NCI-H446 (cell line): ENCODE measurements at places on chromosomes 12 and 14.

- DNase-seq: peak; percentile 21
These were observed 2.5 kb upstream of the CCND2 start for GRCh38 chr12:4270831-4271716.

GRCh38 chr14:77760381-77761204, at the start of gene SNW1:
Gene SNW1 (minus strand): TSS chr14:77761156. CDS start chr14:77761127, 29 bp downstream.
- DNase-seq: peak; percentile 95

DNA sequence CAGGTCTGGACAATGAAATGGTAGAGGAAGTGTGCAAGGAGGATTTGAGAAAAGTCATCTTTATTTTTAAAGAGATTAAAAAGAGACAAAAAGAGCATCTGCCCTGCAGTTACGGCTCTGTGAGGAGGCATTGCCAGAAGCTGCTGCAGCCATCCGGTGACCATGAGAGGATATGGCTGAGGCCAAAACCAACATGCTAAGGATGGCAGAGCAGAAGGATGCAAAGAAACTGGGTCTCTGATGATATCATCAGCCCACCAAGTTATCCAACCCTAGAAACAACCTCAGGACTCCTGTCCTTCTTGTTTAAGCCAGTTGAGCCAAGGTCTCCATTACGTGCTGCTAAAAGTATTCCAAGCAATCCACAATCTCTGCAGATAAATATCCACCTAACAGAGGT, 48.0 kb upstream of the CCND2 start:
- DNase-seq: no peak

DNA sequence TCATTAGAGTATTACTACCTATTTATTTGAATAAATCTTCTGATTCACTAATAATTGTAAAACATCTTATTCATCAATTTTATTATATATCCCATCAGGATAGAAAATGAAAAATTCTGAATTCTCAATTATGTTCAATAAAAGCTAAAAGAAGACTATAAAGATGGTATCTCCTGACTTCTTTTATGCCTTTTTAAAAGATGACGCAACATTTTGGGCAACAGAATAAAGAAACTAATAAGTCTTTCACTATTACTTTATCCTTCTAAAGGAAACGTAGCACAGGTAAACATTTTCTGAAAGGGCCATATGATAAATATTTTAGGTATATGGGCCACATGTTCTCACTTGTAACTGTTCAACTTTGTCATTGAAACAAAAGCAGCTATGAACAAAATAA, 10.1 kb upstream of the ATXN7L3B start:
- no peak for DNase-seq

GRCh38 chr12:118429688-118430383, 53.5 kb downstream of the SUDS3 start:
- no peak for DNase-seq

- DNase-seq: no peak
These were observed 73.5 kb upstream of the VASH1 start for GRCh38 chr14:76687611-76688382.

GRCh38 chr12:117829108-117829507, 139.7 kb downstream of the KSR2 start:
- DNase-seq: no peak

- no peak for DNase-seq
These were observed 6.4 kb upstream of the SMUG1 start for GRCh38 chr12:54195080-54195736.

- DNase-seq: no peak
These were observed 273.8 kb upstream of the SFSWAP start for GRCh38 chr12:131436922-131437705.

- DNase-seq: peak; percentile 80
These were observed 47.0 kb upstream of the LGR5 start for GRCh38 chr12:71392521-71393145.

DNA sequence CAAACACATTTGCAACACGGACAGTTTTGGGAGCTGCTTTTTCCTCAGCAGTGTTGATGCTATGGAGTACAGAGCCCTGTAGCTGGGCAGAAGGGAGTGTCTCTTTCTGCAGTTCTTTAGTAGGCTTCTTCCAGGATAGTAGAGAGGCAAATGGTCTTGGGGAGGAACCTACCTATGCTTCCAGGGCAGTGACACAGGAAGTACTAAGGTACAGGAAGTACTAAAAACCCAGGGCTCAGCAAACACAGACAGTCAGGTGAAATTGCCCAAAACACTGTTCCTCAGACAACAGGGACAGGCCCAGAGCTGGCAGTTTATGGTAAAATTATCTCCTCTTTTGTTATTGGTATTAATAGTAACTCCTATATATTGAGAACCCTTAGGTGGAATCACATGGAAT, 217.6 kb downstream of the TTC8 start:
- DNase-seq: no peak

DNA sequence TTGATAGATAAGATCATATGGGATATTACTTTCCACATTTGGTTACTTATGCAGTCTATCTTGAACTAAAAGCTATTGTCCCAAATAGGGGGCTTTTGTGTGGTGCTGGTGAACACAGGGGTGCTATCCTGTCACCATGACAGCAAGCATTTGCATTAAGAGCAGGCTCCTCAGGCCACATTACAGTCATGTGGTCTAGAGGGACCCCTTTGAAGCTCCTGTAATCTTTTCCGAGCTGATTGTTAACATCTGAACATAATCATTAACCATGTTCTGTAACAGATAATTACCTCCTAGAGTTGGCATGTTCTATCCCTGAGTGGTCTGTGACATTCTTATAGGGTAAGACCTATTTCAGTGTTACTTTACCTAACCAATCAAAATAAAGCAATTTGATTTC, 178.8 kb downstream of the KTN1 start:
- DNase-seq: no peak

DNA sequence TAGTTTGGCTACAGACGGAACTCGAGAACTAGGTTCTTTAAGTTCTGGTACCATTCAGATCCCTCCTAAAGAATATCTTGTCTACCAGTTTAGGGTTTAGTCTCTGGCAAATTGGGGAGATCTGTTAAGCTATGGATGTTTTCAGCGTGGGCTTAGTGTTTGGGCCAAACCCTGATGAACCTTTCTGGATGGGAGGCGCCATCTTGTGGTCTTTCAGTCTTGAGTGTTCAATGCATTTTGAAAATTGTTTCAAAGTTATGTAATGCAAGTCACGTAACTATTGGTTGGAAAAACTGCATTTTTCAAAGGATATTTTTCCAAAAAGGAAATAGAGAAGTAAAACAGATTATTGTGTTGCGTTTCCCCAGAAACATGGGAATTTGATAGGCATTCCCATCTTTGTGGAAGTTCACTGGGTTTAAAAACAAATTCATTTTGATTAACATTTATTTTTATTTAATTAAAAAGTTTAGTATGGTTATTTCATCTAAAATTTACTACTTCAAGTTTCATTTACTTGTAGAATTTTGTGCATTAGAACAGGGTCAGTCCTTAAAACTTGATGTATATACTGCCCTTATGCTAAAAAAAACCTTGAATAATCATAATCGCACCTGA, 169.0 kb downstream of the PRIMA1 start:
- DNase-seq: peak; percentile 27

GRCh38 chr12:93482721-93483120, 15.4 kb downstream of the MRPL42 start:
- no peak for DNase-seq

GRCh38 chr12:66837311-66837627, 158.4 kb upstream of the GRIP1 start:
- DNase-seq: no peak

- DNase-seq: no peak
These were observed at the start of gene ALDH2 for GRCh38 chr12:111766608-111767361. Gene ALDH2 (plus strand): TSS chr12:111766933. CDS start chr12:111766983, 50 bp downstream.

- DNase-seq: no peak
These were observed 10.9 kb downstream of the SPTB start for GRCh38 chr14:64868841-64869240.

- no peak for DNase-seq
These were observed 585 bp upstream of the DYRK2 start for GRCh38 chr12:67647799-67648520.

- DNase-seq: no peak
These were observed 36.6 kb downstream of the LRP6 start for GRCh38 chr12:12230275-12230674.

GRCh38 chr12:53086361-53086760, 7.2 kb upstream of the SPRYD3 start:
- DNase-seq: no peak

DNA sequence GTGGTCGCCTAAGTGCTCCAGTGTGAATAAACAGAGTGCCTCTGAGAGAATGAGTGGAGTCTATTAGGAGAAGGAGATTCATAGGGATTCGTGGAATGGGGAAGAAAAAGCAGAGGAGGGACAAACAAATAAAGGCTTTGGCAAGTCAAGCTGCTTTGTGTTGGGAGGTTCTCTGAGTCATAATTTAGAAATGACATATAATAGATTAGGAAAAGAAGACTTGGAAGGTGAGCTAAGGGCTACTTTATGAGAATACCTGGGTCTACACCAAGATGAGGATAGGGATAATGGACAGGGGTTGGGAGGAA, 6.4 kb upstream of the NTN4 start:
- no peak for DNase-seq

DNA sequence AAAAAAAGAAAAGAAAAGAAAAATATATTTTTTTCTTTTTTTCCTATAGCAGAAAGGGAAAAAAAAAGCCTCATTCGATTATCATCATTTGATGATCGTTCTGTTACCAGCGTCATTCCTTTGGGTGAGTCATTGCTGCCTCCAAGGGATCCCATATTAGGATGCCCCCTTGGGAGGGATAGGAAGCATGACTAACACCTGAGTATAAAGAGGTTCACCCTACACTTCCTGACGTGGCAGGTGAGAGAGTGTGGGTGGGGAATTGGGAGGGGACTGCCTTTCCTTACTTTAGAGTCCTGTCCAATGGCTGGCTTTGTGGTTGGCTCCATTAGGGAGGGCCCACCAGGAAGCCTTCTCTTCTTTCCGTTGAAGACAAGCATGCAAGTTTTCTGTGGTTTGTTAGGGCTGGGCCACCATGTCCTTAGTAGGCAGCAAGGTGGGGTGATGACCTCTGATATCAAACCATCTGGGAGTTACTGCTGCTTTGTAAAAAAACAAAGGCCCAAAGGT, 56.1 kb upstream of the FUT8 start:
- DNase-seq: no peak

GRCh38 chr12:96247563-96247962, 53.4 kb downstream of the ELK3 start:
- DNase-seq: no peak

DNA sequence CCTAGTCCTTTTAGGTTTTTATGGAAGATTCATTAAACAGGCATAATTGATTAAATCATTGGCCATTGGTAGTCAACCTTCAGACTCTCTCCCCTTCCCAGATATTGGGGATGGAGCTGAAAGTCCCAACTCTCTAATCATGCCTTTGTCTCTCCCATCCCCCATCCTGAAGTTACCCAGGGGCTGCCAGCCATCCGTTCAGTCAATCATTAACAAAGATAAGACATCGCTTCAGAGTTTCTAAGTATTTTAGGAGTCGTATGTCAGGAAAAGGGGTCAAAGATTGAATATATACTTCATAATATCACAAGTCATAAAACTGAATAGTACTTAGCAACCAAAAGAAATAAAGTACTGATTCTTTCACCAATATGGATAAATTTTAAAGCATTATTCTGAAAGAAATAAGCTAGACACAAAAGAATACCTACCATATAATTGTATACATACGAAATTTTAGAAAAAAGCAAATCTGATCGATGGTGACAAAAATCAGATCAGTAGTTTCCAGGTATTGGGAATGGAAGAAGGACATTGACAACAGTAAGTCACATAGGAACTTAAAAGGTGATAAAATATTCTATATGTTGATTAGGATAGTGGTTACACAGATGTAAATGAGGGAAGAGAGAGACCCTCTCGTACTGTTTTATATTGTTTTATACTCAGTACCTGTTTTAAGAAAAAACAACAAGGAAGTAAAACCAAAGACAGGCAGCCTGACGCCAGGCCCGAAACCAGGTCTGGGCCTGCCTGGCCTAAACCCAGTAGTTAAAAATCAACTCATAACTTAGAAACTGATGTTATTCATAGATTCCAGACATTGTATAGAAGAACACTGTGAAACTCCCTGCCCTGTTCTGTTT, 414.4 kb downstream of the DAD1 start:
- no peak for DNase-seq

DNA sequence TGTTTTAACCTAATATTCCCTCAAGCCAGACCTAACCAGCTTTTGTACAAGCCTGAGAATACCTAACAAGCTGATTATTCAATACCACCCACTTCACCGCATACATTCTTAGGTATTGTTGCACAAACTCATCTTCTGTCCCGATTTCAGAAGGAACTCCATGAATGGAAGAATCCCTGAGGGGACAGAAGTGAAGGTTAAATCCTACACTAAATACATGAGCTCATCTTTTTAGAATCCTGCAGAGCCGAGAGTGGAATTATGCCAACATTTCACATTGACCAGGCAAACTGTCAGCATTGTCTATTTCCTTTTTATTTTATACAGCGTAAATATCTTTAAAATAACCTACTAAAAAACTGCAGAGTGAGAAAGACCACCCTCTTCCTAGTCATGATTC, 140.7 kb upstream of the PRICKLE1 start:
- DNase-seq: peak; percentile 14

DNA sequence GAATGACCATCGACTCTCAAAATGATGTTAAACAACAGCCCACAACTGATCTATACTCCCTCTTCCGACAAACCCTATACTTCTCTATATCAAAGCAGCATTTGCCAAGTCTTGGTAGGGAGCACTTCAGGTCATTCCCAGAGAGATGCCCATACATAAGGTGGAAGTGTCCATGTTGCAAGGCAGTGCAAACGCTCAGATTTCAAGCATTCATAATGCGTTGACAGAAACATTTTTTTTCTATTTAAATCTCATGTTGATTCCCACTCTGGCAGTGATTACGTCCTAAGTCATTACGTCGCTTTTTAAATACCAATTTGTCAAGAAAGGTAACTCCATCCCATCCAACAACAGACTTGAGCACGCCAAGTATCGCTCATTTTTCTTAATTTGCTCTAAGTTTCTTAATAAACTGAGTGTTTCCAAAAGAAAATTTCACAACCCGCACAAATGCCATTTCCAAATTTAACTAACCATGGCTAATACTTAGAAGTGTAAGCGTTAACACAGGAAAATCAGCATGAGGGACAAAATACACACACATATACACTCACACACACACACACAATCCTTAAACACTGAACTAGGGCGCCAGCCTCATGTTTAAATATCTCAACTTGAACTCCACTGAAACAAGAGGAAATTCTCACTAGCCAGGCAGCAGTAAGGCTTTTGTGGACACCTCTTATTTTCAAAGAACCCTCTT, 1.1 kb downstream of the GXYLT1 start:
- peak; percentile 9 for DNase-seq

GRCh38 chr12:128790221-128790620, 33.5 kb downstream of the SLC15A4 start:
- DNase-seq: no peak

- DNase-seq: no peak
These were observed 101.4 kb upstream of the RTL1 start for GRCh38 chr14:101004954-101005353.

DNA sequence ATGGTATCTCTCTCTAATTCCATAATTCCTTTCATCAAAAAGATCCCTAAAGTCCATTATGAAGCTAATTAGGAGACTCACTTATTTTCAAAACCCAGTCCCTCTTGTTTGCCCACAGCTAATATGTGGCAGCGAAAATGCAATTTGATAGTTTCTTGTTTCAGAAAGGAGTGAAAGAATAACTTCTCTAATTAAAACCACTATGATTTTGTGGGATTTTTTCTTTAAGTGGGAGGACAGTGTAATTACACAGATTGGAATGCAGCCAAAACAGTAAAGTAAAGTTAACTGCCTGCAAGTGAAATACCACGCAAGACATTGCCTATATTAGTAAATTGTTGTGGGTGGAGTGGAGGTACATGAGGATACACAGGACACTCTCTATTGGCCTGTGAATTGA, 50.0 kb downstream of the PTPRO start:
- no peak for DNase-seq

- DNase-seq: no peak
These were observed 352.9 kb upstream of the SEL1L start for GRCh38 chr14:81886588-81886987.
